ENCODE measurements at places on chromosomes 5 and 9.

GRCh38 chr5:91061946-91062562 is 321.1 kb downstream of the ARRDC3 start:
- no peak for DNase-seq

GRCh38 chr5:59039296-59040023 is 456.6 kb downstream of the RAB3C start:
- DNase-seq = peak; percentile 7

- peak; percentile 59 for DNase-seq
These were observed 77.8 kb upstream of the LRRTM2 start for GRCh38 chr5:138952962-138953361.

DNA sequence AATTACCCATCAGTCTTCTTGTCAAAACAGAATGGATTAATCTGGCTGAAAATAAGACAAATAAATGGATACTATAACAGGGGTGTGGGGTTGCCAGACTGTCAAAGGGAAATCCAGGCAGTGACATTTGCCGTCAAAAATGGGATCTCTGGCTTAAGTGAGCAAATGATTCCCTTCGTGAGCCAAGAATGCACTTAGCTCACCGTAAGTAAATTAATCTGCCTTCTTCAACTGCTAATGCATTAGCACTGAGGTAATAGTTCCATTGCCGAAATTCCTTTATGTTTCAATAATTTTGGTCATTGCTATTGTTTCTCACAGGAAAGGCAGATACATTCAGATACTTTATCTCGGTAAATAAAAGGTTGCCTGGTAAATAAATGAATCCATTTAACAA is 377.8 kb downstream of the KIAA0825 start:
- no peak for DNase-seq

DNA sequence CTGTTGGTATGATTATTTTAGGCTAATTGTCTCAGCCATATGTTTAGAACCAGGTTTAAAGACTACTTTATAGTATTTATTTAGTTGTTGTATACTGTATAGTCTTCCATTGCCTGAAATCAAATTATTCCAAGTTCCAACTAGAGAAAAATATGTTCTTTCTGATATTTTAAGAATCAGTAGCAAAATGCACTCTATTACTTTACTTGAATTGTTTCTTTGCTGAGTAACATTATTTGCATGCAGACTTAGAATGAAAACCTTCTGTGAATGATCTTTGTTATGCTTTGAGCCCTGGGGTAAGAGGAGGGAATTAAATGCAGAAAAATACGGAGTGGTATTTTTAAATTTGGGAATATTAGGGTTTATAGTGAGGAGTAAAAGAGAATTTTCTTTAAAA is 47.9 kb downstream of the MEGF10 start:
- peak; percentile 42 for DNase-seq

GRCh38 chr9:23153058-23153457 is 673.0 kb downstream of the ELAVL2 start:
- no peak for DNase-seq

DNA sequence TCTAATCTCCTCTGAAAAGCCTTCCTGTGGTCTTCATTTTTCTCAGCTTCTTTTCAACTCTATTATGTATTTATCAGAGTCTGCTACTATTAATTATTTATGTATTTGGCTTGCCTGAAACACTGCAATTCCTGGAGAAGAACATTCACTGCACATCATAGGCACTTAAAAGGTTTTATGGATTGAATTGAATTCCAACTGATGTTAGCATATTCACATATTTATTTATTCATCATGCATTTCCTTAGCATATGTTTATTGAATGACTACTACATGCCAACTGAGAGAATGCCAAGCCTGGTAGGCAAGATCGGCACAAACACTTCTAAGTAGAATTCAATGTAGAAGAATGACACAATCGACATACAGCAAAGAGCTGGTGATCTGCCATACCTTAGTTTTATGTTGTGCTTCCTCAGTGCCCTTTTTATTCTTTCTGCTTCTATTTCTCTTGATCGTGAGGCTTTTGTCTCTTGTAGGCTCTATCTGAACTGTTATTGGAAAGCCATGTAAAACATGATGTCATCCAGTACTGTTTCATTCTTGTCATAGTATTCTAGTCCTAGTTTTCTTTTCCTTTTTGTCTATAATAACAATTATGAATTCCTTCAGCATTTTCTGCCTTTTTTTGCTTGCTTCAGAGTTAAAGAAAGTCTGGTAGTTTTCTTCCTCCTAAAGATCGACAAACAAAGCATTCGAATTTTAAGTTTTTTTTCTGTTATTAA is 454.2 kb downstream of the TLE4 start:
- DNase-seq = no peak

GRCh38 chr9:121373011-121373729 is 3.1 kb upstream of the STOM start:
- no peak for DNase-seq

DNA sequence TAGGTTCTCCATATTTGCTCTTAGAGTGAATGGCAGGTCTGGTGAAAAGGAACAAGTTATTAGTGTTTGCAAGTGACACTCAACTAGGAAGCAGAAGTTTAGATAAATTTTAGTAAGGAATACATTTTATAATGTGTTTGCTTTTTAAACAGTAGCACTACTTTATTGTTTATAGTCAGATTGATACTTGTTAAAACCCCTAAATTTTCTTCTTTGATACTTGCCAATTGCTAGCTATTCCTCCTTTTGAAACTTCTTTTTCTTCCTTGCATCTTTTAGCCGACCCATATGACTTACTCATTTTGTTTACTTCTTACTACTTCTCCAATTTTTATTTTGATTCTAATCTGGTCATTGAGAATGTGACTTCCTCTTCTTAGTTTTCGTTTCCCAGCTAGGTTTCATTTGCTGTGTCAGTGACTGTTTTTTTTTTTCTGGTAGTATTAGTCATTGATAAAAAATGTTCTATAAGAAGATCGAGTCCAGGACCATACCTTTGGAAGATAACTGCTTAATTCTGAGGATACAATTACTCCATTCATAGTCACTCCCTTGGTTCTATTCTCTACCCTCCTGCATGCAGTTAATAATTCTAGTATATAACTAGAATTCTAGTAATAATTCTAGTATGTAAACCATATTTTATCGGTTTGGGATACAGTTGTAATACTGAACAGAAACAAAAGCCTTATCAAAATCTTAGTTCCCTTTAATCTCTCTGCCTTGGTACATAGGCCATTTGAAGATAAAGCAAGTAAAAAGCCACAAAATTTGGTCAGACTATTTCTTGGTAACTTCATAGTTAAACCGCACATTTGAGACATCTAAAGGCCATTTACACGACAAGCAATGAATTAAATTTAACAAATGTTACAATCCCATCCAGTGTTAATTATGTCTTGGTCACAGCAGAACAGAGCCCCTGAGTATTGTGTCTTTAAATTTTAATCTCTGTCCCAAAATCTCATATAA is 2.8 kb upstream of the RICTOR start:
- peak; percentile 61 for DNase-seq

DNA sequence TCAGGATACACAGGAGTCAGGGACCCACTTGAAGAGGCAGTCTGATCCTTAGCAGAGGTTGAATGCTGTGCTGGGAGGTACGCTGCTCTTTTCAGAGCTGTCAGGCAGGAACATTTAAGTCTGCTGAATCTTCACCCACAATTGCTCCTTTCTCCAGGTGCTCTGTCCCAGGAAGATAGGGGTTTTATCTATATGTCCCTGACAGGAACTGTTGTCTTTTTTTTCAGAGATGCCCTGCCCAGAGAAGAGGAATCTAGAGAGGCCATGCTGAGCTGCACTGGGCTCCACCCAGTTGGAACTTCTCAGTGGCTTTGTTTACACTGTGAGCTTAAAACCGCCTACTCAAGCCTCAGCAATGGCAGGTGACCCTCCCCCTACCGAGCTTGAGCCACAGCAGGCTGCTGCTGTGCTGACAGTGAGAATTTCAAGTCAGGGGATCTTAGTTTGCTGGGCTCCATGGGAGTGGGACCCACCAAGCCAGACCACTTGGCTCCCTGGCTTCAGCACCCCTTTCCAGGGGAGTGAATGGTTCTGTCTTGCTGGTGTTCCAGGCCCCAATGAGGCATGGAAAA is 169.0 kb downstream of the FBXL17 start:
- no peak for DNase-seq

GRCh38 chr5:73442996-73443627 is 5.5 kb downstream of the FOXD1 start:
- no peak for DNase-seq

- no peak for DNase-seq
These were observed at the start of gene BSPRY for GRCh38 chr9:113349445-113350094. Gene BSPRY (plus strand): TSS chr9:113349541. CDS start chr9:113349580, 39 bp downstream.

- DNase-seq = no peak
These were observed 91.6 kb downstream of the CFAP90 start for GRCh38 chr5:7759257-7759871.

DNA sequence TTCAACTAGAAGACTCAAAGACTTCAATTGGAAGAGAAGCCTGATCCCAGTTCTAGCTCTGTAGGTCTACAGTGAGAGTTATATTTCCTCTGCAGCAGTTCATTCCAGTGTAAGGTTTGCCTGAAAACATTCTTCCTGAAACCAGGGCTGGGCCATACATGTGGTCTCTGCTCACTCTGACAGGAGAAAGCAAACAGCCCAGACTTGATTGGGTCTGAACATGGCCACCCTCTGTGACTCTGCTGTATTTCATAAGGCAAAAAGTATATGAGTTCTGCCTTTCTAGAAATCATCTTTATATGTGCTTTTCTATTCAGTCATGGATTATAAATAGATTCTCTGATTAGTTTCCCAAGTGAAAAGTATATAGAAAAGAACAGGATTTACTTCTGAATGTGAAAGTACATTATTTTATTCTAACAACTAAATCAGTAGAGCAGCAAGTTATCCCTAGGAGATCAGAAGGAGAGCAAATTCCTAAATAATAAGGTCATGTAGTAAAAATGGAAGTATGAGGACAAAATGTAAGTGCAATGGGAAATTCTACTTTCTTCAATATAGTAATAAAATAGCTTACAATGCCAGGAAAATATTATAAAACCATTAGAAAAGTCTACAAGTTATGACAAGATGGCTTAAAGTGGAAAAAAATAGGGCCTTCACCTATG is 144.3 kb downstream of the EFNA5 start:
- no peak for DNase-seq

DNA sequence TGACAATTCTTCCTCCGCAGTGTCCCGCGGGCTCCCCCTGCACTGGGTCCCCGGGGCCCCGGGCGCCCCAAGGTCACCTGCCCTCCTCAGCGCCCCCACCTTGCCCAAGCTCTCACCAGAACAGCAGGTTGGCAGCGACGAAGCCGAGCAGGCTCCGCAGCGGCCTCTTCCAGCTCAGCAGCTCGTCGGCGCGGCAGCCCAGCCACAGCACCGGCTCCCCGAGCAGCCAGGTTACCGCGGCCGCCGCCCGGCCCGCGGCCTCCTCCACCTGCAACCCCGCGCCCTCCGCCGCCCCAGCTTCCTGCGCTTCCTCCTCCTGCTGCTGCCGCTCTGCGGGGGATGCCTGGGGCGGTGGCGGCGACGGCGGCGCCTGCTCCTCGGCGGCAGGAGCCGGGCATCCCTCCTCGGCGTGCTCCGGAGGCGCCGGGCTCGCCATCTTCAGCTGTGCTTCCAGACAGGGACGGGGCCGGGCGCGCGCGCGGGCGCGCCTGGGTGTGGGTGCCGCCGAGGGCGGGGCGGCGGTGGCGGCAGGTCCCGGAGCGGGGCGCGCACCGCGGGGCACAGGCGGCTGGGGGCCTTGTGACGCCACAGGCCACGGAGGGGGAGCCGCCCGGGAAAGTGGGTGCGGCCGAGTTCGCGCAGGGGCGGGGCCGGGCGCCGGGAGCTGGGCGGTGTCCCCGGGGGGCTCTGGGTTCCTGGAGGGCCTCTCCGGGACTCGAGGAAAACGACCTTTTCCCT is at the start of gene RETREG1:
TSS of gene RETREG1 (minus strand) at position 462 of the 738 bp plus-strand sequence. CDS start at position 436, 26 bp downstream.
- DNase-seq = peak; percentile 77

Data from globus pallidus (tissue), 1 donor.